ENCODE measurements at places on chromosomes 3 and 15.

DNA sequence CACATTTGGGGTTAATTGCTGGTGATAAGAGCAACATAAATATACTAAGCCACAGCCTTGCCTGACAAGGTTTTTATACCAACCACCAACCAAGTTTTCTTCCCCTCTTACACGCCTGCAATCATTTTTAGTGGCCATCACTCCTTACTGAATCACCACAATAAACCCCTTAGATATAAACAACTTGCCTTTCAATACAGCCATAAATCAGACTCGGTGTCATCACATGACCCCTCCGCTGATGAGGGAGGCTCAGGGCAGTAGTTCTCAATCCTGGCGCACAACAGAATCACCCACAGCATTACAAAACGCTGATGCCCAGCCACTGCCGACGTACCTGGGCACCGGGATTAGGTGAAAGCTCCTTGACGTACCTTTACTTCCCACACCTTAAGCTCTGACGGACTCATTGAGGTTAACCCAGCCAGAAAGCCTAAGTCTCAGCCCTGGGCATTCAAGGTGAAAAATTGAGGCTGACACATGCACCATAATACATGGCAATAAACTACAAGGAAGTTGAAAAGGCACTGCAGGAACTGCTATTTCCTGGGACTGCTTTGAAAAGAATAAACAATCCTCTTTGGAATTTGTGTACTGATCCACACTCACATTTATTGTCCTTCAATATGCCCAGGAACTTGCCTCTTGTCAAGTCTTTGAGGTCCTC lies 17.1 kb downstream of the ADCY5 start:
- DNase-seq: no peak

- no peak for DNase-seq
These were observed 38.3 kb downstream of the KBTBD12 start for GRCh38 chr3:127953091-127954035.

DNA sequence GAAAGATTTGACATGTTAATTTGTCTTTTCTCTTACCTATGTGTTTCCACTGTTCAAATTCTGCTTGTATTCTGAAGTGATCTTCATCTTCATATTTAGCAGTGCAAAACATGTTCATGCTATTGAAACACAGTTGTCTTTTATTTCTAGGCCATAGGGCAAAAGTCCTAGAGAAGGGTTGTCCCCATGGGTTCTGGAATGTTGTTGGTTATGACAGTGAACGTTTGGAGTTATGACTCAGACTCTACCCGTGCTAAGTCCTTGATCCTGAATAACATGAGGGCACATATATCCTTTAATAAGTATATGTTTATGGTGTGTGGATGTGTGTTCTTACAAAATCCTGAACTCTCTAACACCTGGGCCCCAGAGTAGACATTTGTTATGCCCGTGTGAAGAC lies 23.0 kb upstream of the ARPP21 start:
- DNase-seq: no peak

GRCh38 chr3:20344400-20344959 lies 158.5 kb upstream of the SGO1 start:
- DNase-seq: no peak

GRCh38 chr3:66761093-66761780 lies 236.9 kb upstream of the KBTBD8 start:
- no peak for DNase-seq

GRCh38 chr15:63189941-63190768 lies 749 bp downstream of the RAB8B start:
- DNase-seq: peak; percentile 41

DNA sequence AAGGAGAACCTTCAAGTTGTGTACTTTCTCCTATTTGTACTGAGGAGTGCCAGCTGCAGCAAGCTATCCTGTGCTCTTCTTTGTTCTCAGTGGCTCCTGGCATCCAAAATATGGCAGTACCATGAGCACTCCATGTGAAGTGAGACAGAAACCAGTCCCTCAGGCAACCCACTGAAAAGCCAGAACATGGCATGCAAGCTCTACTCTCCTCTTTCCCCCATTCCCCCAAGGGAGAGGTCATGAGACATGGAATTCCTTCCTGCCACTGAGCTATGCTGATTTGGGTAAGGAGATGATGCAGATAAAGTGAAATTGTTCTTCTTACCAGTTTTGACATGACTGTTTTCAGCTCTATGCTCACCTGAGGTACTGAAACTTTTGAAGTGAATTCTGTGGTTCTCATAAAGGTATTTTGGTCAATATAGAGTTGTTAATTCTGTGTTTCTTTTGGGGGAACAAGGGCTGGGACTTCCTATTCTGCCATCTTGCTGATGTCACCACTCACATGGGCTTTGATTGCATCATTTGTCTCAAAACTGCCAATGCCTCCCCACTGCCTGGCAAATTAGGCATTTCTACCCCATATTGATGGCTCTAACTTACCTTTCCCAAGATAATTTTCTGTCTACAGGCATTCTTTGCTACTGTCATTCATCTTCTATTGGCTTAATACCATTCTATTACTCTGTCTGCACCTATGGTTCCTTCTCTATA lies 22.8 kb upstream of the CEP152 start:
- no peak for DNase-seq

DNA sequence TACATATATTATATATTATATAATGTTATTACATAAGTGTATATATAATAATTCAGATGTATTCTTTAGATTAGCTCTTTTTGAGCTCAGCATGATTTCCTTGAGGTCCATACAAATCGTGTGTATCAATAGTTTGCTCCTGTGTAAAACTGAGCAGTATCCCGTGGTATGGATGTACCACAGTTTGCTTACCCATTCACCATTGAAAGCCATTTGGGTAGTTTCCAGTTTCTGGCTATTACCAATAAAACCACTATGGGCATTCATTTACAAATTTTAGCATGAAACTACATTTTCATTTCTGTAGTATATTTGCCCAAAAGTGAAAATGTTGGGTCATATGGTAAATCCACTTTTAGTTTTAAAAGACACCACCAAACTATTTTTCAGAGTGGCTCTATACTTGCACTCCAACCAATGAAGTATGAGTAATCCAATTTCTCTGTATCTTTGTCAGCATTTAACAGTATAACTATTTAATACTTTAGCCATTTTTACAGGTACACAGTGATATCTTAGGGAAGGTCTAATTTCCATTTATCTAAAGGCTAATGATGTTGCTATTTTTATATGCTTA lies 1361.4 kb upstream of the GBE1 start:
- DNase-seq: no peak

DNA sequence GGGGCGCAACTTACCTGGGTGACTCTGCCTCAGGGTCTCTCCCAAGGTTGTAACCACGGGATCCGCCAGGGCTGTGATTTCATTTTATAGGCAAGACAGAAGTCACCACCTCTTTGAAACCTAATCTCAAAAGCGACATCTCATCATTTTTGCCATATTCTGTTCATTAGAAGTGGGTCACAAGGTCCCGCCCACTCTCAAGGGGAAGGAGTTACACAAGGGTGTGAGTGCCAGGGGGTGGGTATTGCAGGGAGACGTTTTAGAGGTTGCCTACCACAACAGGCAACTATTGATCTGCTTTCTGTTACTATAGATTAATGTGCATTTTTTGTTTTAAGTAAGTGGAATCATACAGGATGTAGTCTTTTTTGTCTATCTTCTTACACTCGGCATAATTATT lies 56.6 kb upstream of the ADPGK start:
- no peak for DNase-seq

- DNase-seq: no peak
These were observed 14.0 kb downstream of the ABHD5 start for GRCh38 chr3:43704697-43705096.

DNA sequence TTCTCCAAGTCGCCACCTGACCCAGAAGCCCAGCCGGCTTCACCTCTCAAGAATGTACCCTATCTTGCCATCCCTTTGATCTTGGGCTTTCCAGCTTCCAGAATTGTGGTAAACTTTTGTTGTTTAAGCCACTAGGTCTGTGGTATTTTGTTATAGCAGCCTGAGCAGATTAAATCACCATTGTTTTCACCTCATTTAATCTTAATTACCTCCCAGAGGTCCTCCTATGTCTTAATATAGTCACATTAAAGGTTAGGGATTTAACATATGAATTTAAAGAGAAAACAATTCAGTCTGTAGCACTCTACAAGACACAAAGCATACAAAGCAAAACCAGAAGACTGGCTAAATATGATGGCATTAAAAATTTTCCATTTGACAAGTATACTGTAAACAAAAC lies 123.4 kb upstream of the CADM2 start:
- DNase-seq: no peak

DNA sequence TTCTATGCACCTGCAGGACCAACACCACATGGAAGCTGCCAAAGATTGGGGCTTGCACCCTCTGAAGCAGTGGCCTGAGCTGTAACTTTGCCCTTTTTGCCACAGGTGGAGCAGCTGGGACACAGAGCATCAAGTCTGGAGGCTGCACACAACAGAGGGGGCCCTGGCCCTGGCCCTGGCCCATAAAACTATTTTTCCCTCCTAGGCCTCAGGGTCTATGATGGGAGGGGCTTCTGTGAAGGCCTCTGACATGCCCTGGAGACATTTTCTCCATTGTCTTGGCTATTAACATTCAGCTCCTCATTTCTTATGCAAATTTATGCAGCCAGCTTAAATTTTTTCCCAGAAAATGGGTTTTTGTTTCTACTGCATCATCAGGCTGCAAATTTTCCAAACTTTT lies 335.5 kb downstream of the ARPP21 start:
- no peak for DNase-seq

DNA sequence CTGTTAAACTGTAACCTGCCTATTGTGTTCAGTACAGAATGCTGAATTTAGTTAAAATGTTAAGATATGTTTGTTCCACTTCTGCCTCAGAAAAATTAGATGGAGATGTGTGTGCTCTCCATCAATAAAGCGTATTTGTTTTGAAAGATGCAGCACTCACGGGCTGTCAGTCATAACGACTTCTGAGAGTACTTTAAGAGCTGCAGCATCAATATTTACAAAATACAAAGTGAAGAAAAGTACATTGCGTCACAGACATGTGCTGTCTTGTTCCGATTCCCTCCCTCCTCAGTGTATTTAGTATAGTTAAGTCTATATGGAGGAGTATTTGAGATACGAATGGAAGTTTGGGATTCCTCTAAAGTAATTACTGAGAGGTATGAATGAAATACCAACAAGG lies 166.6 kb downstream of the BBX start:
- no peak for DNase-seq

- no peak for DNase-seq
These were observed 325.8 kb upstream of the FRG2C start for GRCh38 chr3:75338342-75338741.

DNA sequence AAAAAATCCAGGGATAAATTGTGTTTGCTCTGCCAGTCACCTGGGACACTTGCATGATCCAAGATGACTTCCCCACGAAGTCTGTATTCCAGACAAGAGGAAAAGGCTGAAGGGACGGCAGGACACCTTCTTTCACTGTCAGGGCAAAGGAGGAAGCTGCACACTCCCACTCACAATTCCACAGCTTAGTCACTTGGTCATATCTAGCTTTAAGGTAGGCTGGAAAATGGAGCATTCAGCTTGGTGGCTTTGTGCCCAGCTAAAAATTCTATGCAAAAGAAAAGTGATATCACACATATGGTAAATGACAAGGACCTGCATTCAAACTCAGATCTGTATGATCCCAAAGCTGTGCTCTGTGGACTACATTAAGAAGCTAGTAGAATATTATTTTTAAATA lies 109.2 kb upstream of the TPM1 start:
- DNase-seq: no peak

DNA sequence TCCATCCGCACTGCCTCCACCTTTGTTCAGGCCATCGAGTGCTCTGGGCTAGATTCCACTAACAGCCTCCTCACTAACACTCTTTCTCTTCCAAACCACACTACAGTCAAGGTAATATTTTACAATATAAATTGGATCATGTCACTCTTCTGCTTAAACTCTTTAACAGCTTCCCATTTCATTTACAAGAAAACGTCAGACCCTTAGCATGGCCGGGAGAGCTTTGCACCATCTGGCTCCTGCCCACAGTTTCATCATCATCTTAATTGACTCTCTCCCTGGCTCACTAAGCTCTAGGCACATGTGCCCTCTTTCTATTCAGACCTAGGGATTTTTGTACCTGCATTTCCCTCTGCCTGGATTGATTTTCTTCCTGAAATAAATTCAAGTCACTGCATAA lies 354.7 kb downstream of the FGF12 start:
- DNase-seq: peak; percentile 64

DNA sequence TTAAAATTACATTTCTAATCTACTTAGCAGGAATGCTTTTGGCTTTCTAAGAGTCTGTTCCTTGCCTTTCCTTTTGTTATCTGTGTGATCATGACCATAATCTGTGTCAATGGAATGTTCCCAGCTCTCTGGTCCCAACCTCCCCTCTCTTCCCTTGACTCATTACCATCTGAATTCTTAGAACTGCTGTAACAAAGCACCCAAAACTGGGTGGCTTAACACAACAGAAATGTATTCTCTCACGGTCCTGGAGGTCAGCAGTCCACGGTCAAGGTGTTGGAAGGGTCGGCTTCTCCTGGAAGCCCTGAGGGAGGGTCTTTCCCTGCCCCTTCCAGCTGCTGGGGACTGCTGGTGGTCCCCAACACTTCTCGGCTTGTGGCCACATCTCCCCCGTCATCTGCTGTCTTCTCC lies 81.1 kb downstream of the LRRK1 start:
- DNase-seq: no peak

DNA sequence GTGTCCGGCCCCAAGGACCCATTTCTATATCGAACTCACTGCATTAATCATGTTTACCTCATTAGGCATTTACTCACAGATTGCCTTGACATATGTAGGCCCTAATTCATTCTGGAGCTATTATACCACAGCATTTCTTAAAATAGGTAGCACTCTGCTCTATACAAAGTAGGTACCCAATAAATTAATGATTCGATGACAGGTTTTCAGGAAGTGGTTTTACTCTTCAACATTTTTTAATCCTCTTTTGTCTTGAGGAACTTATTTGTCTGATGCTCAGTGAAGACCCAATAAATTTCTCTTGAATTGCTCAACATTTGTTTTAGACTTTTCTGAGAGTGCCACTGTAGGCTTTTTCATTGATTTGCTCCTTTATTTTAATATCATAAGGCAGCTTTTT lies 12.1 kb downstream of the TGFBR2 start:
- no peak for DNase-seq

DNA sequence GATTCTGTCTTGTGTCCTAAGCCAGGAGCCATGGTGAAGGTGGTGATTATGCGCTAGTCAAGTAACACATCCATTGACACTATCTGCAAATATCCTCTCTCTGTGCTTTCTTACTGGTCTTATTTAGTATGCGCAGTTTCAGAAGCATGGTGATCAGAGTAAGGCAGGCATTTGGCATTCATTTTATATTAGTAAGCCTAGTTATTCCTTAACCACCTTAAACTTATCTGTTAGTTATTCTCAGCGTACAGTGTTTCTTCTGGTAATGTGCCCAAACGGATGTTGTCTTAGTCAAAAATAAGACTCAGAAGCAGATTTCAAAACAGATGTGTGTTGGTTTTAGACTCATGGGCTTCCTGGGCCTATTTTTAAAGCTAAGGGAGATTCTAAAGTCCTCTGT lies 329.2 kb downstream of the GRM7 start:
- DNase-seq: no peak

Data from retina (tissue), 1 donor.